ENCODE measurements at places on chromosomes 3 and 15.

DNA sequence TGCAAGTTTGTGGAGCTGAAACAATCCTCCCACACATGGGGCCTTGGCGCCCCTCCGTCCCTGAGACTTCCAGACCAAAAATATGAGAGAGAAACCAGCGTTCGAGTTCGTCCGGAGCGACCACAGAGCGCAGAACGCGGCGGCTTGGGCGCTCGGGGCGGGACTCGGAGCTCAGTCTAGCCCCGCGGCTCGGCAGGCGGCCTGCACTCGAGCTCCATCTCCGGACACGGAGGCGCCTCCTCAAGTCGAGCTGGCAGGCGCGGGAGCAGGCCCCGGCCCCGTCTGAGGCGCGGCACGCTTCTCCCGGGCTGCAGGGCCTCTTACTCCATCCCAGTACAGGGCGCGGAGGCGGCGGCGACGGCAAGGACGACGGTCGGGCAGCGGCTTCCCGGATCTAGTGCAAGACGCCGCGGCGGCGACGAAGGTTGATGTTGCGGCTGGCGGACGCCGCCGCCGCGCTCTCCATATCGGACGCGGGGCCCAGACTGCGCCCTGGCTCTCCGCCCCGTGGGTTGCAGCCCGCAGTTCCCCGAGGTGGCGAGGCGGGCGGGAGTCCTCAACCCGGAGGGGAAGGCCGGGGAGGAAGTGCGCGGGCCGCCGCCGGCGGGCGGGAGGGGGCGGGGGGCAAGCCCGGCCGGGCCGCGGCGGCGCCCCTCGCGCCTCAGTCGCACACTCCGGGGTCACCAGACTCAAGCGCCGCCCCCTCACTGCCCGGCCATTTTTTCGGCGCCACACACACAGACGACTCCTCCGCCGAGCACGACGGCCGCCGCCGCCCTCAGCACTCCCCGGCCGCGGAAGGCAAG lies 674 bp downstream of the MSL2 start:
- peak; percentile 92 for DNase-seq

DNA sequence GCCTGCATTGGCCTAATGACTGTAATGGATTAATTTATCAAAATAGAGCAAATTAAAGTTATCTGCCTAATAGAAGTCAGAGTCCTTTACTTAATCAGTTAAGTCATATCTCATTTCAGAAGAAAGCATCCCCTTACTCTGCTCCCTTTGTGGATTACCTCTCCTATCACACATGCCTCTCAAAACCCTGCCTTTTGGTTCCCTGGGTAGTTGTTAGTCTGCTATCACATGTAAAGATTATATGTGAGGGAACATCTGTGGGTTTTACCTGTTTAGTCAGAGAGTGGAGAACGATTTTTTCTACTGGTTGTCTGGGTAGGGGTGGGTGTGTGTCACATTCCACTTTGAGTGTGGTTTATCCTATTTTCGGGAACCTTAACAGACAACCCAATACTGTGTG lies 16.4 kb downstream of the UBE2E2 start:
- DNase-seq: no peak

- no peak for DNase-seq
These were observed 25.9 kb upstream of the SMAD3 start for GRCh38 chr15:67039384-67040075.

DNA sequence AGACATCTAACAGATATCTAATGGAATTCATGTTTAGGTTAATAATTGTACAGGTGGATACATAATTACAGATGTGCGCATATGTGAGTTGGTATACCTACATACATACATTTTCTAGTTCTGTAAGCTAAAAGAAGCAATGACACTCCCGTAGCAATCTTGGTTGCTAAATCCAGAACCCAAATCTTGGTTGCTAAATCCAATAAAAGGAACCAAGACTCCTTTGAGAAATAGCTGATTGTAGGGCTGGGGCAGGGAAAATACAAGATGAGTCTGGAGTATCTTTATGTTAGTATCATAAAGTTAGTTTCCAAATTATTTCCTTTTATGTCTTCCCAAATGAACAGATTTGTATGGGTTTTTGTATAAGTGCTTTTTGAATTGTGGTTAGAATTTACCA lies 135.2 kb downstream of the TMCC1 start:
- no peak for DNase-seq

GRCh38 chr15:43235536-43235935 lies 14.7 kb upstream of the EPB42 start:
- no peak for DNase-seq

GRCh38 chr3:70247955-70248354 lies 64.5 kb downstream of the MDFIC2 start:
- no peak for DNase-seq

DNA sequence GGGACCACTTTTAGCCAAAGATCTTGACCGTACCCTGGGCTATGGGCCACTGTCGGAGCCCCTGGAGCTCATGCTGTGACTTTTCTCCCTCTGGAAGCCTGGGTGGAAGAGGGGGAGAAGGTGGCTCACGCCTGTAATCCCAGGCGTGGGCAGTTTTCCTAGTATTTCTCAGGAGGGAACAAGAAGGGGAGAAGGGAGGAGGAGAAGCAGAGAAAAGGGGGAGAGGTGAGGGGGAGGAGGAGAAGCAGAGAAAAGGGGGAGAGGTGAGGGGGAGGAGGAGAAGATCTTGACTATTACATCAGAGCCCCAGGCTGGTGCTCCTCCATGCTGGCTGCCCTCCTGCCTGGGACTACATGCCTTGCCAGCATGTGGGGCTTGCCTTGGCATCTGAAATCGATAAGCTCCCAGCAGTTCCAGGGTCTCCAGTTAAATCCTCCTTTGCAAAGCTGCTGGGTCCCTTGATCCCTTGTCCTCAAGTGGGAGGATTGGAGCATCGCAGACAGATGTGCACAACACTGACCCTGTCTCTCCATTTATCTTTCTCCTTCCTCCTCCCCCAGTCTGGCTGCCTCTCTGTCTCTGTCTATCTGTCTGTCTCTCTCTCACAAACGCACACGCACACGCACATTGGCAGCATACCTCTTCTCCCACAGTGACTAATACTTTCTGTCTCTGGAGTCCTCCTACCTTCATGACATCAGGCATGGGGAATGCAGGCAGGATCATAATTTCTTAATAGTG lies 41.6 kb downstream of the MRAS start:
- DNase-seq: no peak

DNA sequence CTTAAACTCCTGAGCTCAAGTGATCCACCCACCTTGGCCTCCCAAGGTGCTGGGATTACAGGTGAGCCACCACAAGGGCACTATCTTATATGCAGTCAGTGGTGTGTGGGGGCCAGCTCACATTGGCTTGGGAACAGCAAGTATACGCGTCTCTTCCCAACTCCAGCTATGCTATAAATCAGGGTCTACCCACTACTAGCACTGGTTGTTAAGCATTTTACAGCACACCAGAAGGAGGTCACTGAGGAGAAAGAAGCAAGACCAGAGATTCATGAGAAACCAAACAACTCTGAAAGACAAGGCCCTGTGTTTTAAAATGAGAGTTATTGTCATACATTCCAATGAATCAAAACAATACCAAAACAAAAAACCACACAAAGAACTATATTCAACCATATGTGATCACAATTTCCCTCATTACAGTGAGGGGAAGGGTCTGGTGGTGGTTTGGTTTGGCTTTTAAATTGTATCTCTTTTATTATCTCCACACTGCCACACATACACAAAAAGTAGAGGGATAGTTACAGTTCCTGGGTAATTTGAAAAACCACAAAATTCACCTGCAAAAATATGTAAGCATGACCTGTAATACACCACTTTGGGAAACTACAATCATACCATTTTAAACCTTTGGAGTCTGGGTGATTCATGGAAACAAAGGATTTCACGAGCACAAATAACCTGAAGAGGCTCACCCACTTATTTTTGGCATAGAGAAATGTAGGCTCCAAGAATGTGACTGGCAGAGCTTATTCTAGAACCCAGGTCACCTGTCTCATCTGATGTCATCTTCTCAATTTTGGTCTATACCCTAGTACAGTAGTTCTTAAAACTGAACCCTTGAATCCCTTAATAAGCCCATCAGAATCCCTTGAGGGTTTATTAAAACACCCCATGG lies 5.2 kb downstream of the MAGI1 start:
- no peak for DNase-seq

DNA sequence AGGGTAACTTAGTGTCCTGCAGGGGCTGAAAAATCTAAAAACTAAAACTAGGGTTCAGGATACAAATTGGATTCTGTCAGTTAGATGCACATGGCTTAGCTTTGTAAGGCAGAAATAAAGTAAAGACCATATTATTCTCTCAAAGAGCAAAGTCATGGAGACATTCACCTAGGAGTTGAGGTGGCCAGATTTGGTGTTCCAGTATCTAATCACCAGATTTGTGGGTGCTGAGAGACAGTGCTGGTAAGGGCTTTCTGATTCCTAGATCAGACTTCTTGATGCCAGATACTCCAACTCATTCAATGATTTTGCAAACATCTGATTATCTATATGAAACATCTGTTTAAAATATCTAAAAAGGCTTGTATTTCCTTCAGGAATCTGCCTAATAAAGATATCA lies 28.3 kb upstream of the TBC1D5 start:
- DNase-seq: no peak

GRCh38 chr3:136750897-136751315 lies 1.3 kb downstream of the STAG1 start:
- DNase-seq: no peak

DNA sequence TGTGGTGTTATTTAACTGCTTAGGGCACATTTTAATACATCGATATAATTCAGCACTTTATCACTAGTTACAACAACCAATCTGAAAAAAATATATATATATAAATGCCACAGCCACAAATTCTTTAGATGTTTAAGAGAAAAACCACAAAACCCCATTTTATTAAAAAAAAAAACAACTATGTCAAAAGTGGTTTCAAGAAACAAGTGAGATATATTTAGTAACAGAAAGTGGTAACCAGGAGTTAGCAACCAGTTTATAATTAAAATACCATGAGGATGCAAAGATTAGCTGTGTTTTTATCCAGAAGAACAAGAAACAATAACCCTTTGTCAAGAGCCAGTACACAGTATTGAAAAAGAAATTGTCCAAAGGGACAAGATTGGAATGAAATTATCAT lies 14.8 kb upstream of the DIPK2A start:
- DNase-seq: no peak

- no peak for DNase-seq
These were observed 452.0 kb downstream of the MFSD1 start for GRCh38 chr3:159253860-159254259.

DNA sequence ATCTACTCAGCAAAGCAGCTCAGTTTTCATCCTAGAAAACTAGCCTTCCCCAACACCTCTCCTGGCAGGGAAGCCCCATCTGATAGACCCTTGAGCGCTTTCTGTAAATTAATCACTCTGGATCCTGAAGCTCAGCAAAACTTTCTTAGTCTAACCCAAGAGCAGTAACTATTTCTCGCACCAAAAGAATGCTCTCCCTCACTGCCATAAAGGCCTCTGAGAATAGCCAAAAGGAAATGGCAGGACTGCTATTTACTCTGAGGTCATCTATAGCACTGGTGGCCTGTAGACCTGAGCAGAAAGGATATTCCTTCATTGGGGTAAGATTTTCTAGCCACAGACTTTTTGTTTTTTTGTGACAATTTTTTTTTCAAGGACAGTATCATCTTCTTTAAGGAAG lies 345.8 kb upstream of the ADAMTS9 start:
- DNase-seq: no peak

GRCh38 chr15:89115547-89115946 lies 27.3 kb downstream of the ABHD2 start:
- peak; percentile 76 for DNase-seq

DNA sequence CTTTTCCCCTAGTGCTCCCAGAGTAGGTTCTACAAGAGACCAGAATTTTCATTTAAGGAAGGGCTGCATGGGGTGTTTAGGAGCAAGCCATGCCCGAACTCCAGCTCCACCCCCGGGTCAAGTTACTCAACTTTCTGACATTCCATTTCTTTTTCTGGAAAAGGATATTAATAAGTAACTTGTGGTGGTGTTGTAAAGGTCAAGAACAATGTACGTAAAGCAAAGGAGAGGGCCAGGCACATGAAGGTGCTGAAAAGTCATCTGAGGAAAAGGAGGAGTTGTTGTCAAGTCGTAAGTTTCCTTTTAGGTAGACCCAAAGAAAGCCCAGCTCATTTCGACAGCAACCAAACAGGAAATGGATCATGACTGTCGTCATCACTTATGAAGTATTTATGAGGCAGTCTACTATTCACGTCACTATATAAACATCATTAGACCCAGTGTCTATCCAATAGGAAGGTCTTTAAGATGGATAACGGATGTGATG lies 319.6 kb upstream of the IL12A start:
- no peak for DNase-seq

GRCh38 chr3:186109897-186110803 lies 1.3 kb upstream of the ETV5 start:
- DNase-seq: no peak

GRCh38 chr15:42456531-42456930 lies 34.4 kb downstream of the ZNF106 start:
- DNase-seq: no peak

- no peak for DNase-seq
These were observed 22.5 kb upstream of the CNTN3 start for GRCh38 chr3:74636981-74637380.

- no peak for DNase-seq
These were observed 59.7 kb downstream of the KCNAB1 start for GRCh38 chr3:156180077-156180476.

- DNase-seq: no peak
These were observed 46.3 kb upstream of the TCAIM start for GRCh38 chr3:44292276-44292675.

All from NCI-H1105 (cell line).